ENCODE measurements at places on chromosomes 12 and 14. TPM values are rescaled to one million over a fixed set of nuclear protein-coding genes. Genes with fewer than 3 reads are reported as not detected.

DNA sequence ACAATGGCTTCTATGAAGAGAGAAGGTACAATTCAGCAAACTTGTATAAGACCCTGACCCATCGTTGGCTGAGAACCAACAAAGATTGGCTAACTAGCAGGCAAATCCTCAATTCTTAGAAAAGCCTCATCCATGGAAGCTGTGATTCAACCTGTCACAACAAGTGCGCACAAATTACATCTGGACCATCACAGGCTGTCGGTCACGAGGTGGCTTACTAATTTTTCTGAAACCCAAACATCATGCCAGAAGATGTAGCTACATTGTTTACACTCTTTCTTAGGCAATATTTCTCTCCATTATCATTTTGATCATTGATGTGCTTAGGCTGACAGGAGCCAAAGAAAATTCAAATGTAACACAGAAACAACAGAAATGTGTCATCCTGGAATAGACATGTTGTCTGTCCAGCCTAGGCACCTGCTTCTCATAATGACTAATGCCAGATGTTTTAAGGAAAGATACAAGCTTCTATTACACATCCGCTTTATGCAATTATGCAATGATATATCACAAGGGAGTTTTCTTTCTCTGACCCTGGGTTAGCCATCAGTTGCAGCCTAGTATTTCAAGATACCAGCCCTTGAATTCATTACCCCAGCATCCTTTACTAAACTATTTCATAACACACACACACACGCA lies 92.9 kb upstream of the DIO2 start:
- H3K27me3 ChIP-seq, result no peaks in the 10 kb centered on the region
- H3K4me1 ChIP-seq, result no peaks in the 10 kb centered on the region
- no peaks in the 10 kb centered on the region for H3K36me3 ChIP-seq
- H3K27ac ChIP-seq, result no peak overlapping the region
- no peak for DNase-seq

GRCh38 chr14:24263848-24264247 lies 871 bp upstream of the TGM1 start:
- H3K4me1 ChIP-seq, result peaks cover 2% of the 10 kb centered on the region
- H3K4me3 ChIP-seq, result no peak overlapping the region
- DNase-seq, result no peak
- H3K36me3 ChIP-seq, result peaks cover 29% of the 10 kb centered on the region

DNA sequence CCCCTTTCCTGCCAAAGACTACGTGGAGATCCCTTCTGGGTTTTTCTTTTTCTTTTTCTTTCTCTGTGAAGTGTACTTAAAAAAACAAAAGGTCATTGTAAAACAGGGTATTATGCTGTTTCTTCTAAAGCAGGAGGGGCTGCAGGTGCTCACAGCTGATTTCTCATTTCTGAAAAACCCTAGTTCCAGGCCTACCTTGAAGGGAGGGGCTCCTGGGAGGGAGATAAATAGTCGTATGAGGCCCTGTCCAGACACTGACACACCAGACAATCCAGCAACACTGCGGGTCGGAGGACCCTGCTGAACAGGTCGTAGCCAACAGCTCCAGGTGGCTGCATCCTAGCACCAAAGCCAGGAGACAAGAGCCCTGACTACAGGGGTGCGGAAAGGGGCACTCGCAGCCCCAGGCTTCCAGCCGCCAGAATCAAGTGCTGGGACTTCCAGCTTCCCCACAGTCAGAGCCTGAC lies 41.1 kb downstream of the PSMA6 start:
- peak overlapping the region; percentile 91 for H3K27ac ChIP-seq
- no peaks in the 10 kb centered on the region for H3K36me3 ChIP-seq
- peaks cover 33% of the 10 kb centered on the region for H3K4me1 ChIP-seq
- peak; percentile 65 for DNase-seq
- H3K4me3 ChIP-seq, result peak overlapping the region; percentile 79

DNA sequence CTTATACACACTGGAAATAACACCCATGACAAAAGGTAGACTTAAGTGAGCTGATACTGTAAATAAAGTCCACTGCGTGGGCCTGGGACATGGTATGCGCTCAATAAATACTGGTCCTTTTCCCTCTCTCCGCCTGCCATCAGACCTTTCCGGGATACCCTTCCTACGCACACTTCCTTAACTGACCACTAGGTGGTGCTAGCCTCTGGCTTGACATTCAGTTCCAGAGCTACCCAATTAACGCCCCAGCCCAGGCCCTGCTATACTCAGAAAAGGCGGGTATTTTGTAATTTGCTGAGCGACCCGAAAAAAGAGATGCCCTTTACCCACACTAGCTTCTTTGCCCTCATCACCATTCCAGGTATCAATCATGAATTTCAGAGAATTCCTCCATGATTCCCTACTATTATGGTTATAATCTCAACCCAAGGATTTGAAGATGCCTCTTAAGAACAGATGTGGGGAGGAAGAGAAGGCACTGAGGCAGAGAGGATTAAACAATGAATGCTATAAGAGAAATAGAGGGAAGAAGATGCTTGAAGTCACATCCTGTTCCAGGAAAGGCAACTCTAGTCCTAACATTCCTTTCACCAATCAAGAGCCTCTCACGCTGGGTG lies 3.9 kb upstream of the LRP1 start:
- H3K4me3 ChIP-seq, result no peak overlapping the region
- peaks cover 5% of the 10 kb centered on the region for H3K36me3 ChIP-seq
- peaks cover 31% of the 10 kb centered on the region for H3K27me3 ChIP-seq

DNA sequence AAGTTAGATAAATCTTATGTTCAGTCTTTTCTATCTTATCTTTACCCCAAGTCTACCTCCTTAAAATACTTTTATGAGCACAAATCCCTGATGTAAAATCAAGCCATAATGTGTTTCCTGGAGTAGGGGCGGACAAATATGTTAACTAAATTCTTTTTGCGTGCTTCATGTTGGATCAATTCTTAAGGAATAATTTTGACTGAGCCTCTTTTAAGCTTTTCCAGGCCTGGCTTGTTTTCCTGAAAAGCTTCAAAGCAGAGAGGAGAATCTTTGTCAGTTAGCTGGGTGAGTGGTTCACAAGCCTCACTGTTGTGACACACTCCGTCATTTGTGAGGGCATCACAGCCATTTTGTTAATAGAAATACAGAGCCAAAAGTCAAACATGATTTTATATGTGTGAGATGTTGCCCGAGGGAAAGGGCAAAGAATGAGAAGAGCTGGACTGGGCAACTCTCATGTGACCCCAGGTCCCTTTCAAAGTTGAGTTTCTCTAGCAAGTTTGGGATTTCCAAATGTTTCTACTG lies 468.9 kb downstream of the RGS6 start:
- H3K27ac ChIP-seq, result no peak overlapping the region
- no peak for DNase-seq
- H3K4me3 ChIP-seq, result no peak overlapping the region
- peaks cover 17% of the 10 kb centered on the region for H3K4me1 ChIP-seq
- H3K27me3 ChIP-seq, result peaks cover 42% of the 10 kb centered on the region
- no peaks in the 10 kb centered on the region for H3K36me3 ChIP-seq

DNA sequence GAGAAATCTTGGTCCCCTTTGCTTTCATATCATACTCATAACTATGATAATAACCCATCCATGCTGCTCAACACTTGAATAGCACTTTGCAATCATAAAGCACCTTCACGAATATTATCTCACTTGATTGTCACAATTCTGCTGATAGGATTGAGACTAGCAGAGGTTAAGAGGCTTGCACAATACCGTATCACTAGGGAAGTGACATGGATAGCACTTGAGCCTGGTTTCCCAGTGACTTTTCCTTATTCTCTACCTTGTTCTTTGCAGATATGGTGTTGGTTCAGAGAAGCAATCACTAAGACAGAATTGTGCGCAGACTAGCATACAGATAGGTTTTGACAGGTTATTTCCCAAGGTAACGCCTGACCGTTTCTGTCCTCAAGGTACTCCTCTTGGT lies 186.6 kb upstream of the GZMB start:
- no peak for DNase-seq
- no peak overlapping the region for H3K27ac ChIP-seq
- peaks cover 9% of the 10 kb centered on the region for H3K27me3 ChIP-seq
- H3K4me1 ChIP-seq, result no peaks in the 10 kb centered on the region
- no peaks in the 10 kb centered on the region for H3K36me3 ChIP-seq
- no peak overlapping the region for H3K4me3 ChIP-seq

- peak; percentile 85 for DNase-seq
- H3K27me3 ChIP-seq, result peaks cover 14% of the 10 kb centered on the region
- H3K4me1 ChIP-seq, result peaks cover 8% of the 10 kb centered on the region
- no peak overlapping the region for H3K27ac ChIP-seq
These were observed 4.7 kb upstream of the TTC7B start for GRCh38 chr14:90820958-90821357.

ACSM4 gene
- not detected for total RNA-seq

GRCh38 chr12:47071241-47071852 lies 8.1 kb upstream of the PCED1B start:
- H3K27me3 ChIP-seq, result no peaks in the 10 kb centered on the region
- peaks cover 2% of the 10 kb centered on the region for H3K36me3 ChIP-seq
- peak; percentile 61 for DNase-seq
- H3K4me3 ChIP-seq, result no peak overlapping the region
- H3K27ac ChIP-seq, result no peak overlapping the region
- H3K4me1 ChIP-seq, result peaks cover 12% of the 10 kb centered on the region

GRCh38 chr12:110279566-110280375 lies 1.3 kb upstream of the ATP2A2 start:
- DNase-seq, result no peak
- H3K4me3 ChIP-seq, result peak overlapping the region; percentile 89
- H3K27me3 ChIP-seq, result peaks cover 14% of the 10 kb centered on the region
- H3K4me1 ChIP-seq, result peaks cover 33% of the 10 kb centered on the region
- H3K36me3 ChIP-seq, result peaks cover 26% of the 10 kb centered on the region
- H3K27ac ChIP-seq, result peak overlapping the region; percentile 92

AVPR1A gene
- total RNA-seq, result not detected

DNA sequence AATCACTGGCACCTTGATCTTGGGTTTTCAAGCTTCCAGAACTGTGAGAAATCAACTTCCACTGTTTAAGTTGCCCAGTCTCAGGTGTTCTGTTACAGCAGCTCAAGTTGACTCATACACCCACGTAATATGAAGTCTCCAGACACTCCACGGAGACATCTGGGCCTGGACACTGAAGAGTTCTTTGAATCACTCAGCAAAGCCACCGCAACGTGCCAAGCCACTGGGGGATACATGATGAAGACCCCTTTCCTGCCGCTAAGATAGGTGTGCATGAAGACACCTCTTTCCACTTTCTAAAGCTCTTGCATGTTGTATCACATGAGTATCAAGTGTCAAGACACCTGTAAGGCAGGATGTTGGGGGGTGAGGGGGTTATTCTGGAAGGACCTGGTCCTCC lies 311.7 kb upstream of the RTL1 start:
- H3K36me3 ChIP-seq, result no peaks in the 10 kb centered on the region
- no peaks in the 10 kb centered on the region for H3K27me3 ChIP-seq
- H3K4me1 ChIP-seq, result no peaks in the 10 kb centered on the region
- no peak for DNase-seq

DNA sequence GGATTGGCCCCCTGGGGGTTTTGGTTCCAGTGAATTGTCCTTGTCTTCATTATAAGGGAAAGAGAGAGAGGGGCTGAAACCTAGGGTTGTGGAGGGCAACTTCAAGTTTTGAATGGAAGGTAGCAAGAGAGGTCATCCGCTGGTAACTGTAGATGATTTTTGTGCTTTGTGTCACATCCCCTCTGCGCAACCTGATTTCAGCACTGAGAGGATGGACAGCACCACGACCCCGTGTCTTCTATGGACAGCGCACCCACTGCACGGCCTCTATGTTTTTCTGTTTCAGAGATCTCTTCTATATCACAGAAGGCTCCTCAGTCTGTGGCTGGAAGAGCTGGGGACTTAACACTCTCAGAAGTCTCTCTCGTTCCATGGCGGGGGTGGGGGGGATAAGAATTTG lies 127.0 kb upstream of the RPH3A start:
- no peaks in the 10 kb centered on the region for H3K4me1 ChIP-seq
- H3K4me3 ChIP-seq, result no peak overlapping the region
- H3K27ac ChIP-seq, result no peak overlapping the region
- peak; percentile 61 for DNase-seq

DPPA3 gene
- total RNA-seq, result not detected

DNA sequence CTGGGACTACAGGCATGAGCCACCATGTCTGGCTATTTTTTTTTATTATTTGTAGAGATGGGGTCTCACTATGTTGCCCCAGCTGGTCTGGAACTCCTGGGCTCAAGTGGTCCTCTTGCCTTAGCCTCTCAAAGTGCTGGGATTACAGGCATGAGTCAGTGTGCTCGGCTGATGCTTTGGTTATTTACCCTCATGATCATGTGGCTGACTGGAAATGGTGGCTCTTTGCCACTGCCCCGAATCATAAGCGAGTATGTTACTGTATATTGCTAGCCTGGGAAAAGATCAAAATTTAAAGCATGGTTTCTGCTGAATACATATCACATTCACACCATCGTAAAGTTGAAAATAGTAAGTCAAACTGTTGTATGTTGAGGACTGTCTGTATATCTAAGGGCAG lies 101.1 kb downstream of the RGS6 start:
- H3K27me3 ChIP-seq, result peaks cover 19% of the 10 kb centered on the region
- no peaks in the 10 kb centered on the region for H3K4me1 ChIP-seq
- no peak for DNase-seq
- no peak overlapping the region for H3K27ac ChIP-seq
- no peaks in the 10 kb centered on the region for H3K36me3 ChIP-seq

ASPG gene
- total RNA-seq, result not detected

DNA sequence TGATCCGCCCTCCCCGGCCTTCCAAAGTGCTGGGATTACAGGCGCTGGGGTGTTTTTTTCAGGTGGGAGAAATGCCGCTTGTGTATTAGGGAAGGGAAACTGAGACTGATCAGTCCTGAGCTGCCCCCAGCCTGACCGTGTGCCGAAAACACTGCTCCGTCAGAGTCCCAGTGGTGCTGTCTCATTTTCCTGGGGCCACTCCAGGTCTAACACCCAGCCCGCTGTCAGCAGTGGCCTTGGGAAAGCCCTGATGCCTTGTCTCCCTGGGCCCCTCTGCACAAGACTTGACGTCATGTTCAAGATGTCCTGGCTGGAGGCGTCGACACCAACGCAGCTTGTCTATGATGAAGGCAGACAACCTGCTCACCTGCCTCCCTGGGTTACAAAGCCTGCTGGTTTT lies 165.9 kb downstream of the RBM19 start:
- H3K4me3 ChIP-seq, result no peak overlapping the region
- no peak overlapping the region for H3K27ac ChIP-seq
- H3K36me3 ChIP-seq, result no peaks in the 10 kb centered on the region
- no peaks in the 10 kb centered on the region for H3K27me3 ChIP-seq

DNA sequence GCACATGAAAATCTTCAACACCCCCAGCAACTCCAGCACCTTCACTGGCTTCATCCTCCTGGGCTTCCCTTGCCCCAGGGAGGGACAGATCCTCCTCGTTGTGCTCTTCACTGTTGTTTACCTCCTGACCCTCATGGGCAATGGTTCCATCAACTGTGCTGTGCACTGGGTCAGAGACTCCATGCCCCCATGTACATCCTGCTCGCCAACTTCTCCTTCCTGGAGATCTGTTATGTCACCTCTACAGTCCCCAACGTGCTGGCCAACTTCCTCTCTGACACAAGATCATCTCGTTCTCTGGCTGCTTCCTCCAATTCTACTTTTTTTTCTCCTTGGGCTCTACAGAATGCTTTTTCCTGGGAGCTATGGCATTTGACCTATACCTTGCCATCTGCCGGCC lies 11.5 kb upstream of the OR11G2 start:
- H3K4me3 ChIP-seq, result no peak overlapping the region
- no peaks in the 10 kb centered on the region for H3K4me1 ChIP-seq
- no peak overlapping the region for H3K27ac ChIP-seq
- no peaks in the 10 kb centered on the region for H3K27me3 ChIP-seq
- no peaks in the 10 kb centered on the region for H3K36me3 ChIP-seq

GRCh38 chr14:104878582-104878981 lies 13.5 kb downstream of the CEP170B start:
- no peaks in the 10 kb centered on the region for H3K27me3 ChIP-seq
- no peaks in the 10 kb centered on the region for H3K4me1 ChIP-seq
- H3K36me3 ChIP-seq, result no peaks in the 10 kb centered on the region
- no peak overlapping the region for H3K4me3 ChIP-seq

GRCh38 chr14:94079891-94080620 lies 946 bp downstream of the DDX24 start:
- peak overlapping the region; percentile 95 for H3K27ac ChIP-seq
- peak overlapping the region; percentile 87 for H3K4me3 ChIP-seq
- H3K27me3 ChIP-seq, result no peaks in the 10 kb centered on the region
- peaks cover 54% of the 10 kb centered on the region for H3K4me1 ChIP-seq

Measured in activated CD4-positive, alpha-beta T cell treated with anti-CD3 and anti-CD28 coated beads, Interleukin-2, amount 10 ng/mL, durations not matched to agents 24 days and 14 days (primary cell).